ENCODE measurements at places on chromosomes 3 and 15.

DNA sequence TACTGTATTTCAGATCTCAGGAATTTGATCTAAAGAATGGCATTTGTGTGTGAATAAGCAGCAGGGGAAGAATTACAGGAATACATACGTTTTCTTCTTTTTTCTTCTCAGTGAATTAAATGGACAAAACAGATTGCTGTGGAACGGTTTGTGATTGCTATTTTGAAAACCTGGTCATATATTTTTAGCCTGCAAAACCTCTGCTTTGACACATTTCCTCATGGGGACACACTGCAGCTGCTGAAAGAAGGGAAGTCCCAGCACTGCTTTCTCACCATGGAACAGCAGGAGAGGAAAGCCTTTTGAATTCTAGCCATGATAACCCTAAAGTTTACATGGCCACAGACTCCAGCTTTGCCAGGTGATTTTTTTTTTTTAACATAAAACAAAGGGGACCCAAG, 315.0 kb downstream of the OXSM start:
- DNase-seq, result no peak

DNA sequence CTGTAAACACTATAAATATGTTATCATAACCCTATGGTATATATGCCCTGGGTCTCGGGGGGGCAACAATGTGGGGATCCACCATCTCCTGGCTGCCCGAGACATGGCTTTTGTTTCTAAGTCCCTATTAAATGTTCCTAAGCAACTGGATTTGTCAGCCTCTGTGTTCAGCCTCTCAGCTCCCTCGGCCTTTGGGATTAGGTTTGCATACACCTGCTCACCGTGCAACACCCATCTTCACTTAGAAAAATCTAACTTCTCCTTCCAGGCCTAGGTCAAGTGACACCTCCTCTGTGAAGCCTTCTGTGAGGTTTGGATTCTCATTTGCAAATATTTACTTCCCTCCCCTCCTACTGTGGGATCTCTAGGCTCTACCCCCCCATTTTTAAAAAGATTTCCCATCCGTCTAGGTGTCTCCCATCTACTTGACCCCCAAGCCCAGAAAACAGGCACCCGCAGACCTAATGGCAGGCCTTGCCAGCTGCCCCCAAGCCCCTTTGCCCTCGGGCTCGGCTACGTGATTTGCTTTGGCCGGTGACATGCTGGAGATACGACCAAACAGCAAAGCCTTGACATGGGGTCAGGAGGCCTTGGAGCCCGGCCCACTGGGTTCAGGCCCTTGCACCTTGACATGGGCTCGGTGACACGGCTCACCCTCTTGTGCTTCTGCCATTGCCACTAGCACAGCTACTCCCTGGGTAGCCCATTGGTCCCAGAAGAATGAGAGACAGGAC, 66.0 kb upstream of the BLM start:
- DNase-seq, result no peak

GRCh38 chr15:33159726-33160453, 34.6 kb downstream of the FMN1 start:
- no peak for DNase-seq

DNA sequence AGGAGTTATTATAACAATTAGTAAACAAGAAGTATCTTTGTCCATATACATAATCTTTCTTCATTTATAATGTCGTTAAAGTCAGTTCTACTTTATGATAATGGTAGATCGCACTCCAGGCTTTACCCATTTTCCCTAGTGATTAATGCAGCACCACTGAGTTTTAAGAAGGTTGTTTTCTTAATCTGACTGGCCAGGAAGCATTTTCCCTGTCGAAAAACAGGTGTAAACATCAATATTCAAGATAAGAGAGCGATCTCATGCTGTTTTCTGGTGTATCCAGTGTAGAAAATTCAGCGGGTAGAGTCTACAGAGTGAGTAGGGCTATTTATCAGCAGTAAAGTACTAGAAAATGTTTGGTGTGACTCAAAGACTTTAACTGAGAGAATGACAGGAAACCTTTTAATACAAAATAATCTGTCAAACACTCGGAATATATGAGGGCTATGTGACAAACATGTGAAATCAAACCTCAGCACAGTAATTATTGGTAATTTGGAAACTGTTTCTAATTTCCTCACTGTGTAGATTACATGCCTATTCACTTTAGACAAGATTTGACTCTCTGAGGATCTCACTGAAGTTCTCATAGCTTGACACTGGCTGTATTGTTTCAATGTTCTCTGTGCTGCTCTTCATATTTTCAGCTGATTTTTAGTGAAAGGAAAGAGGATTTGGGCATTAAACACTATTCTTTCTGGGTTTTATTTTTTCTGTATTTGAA, 1013.2 kb downstream of the VGLL3 start:
- DNase-seq, result no peak

DNA sequence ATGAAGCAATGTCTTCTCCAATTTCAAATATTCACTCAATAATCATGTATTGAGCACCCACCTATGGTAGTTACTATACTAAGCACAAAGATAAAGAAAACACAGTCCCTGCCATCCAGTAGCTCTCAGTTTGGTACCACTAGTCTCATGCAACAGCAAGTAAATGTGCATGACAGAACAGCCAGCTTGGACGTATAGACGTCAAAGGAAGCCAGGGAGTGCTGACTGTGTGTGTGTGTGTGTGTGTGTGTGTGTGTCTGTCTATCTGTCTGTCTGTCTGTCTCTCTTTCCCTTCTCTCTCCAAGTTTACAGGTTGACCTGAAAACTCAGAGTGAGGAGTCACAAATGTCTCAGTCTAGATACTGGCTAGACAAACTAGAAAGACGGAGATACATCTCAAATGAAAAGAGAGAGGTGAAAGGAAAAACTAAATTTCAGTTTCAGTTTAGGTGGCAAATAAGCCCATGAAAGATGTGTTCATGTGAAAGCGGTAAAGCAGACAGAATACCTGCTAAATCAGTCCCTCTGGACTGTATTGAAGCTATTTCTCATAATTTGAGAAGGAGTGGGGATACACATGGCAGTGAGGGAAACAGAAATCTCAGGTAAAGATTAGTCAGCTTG, 141.1 kb upstream of the PTPRG start:
- no peak for DNase-seq

DNA sequence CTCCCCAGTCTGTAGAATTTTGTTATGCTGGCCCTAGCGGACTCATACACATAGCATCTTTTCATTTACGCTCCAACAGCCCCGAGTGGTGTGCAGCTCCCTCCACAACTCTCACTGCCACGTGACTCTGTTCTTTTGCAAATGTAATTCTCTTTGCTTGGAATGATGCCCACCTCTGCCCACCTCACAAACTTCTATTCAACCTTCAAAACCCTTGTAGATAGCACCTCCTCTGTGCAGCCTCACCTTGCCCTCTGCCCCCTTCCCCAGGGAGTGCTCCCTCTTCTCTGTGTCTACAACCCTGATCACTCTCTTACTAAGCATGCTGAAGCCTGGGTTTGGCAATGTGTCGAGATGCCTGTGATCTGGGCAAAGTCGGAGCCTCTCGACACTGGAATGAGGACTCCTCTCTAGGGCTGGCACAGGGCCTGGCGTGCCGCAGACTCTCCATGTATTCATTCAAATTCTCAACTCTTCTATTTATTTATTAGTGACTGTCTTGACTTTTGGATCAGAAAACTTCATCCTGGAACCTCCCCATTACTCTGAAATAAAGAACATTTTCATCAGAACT, 73.5 kb downstream of the MGLL start:
- DNase-seq, result no peak

- no peak for DNase-seq
Measured at GRCh38 chr15:23910030-23910429, 222.9 kb upstream of the NDN start.

- no peak for DNase-seq
Measured at GRCh38 chr3:130907966-130908365, 14.1 kb downstream of the ATP2C1 start.

GRCh38 chr15:38528294-38528693, 36.3 kb downstream of the RASGRP1 start:
- no peak for DNase-seq

- DNase-seq, result no peak
Measured at GRCh38 chr3:48852151-48852550, 4.5 kb upstream of the PRKAR2A start.

GRCh38 chr3:38268522-38268921, 2.9 kb downstream of the SLC22A13 start:
- no peak for DNase-seq

DNA sequence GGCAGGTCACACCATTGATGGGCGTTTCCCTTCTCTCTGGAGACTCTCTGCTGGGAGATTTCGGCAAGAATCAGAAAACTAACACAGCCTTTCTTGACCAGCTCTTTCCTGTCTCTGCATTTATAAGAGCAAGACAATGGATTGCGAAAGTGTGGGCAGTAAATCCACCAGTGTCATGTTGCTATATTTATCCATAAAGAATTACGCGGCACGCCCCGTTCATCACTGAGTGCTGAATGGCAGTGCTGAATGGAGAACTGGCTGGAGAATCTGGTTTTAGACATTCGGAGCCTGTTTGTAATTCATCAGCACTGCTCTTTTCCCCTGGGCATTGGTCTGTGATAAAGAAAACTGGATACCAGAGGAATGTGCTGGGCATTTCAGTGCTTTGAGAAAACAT, 2.0 kb upstream of the CEMIP start:
- no peak for DNase-seq

DNA sequence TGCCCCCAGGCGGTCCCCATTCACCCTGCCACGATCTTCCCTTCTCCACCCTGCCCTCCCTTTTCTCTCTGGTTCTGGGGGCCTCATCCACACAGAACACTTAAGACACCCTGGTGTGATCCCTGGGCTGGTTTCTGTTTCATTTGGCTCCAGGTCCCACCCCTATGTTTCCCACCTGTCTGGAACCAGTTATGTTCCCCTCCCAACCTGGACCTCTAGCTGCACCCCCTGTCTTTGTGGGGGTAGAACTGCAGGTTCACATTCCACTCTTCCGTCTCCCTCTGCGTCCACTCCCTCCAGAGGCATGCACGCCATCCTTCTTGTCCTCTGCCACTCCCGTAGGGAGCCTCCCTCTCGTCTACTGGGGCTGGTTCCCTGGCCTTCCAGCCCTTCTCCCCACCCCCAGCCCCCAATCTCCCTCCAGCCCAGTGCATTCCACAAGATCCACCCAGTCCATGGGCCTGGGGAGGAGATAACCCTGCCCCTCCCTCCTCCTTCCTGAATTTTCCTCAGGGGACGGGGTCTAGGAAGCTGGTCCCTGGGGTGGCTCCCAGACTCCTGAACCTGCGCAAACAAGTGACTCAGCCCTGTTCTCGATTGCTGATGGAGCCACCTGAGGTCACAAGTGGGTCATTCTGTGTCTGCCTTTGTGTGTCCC, 73.8 kb downstream of the ABTB1 start:
- no peak for DNase-seq

DNA sequence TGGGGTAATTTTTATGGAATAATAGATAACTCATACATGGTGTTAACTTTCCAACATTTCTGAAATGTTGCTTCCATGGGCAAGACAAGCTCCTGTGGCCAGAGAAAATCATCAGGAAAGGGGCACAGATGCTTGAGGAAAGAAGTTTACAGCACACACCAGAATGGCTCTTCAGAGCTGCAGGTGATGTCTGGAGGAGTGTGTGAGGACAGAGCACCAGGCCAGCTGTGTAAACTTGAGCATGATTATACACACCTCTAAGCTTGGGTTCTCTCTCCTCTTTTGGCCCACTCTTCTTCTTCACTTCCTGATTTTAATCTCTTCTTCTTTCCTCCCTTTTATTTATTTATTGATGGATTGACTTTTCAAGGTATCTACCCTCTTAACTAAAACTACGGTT, 676.0 kb downstream of the GRM7 start:
- DNase-seq, result no peak

- no peak for DNase-seq
Measured at GRCh38 chr15:41872166-41872747, 21.6 kb downstream of the SPTBN5 start.

DNA sequence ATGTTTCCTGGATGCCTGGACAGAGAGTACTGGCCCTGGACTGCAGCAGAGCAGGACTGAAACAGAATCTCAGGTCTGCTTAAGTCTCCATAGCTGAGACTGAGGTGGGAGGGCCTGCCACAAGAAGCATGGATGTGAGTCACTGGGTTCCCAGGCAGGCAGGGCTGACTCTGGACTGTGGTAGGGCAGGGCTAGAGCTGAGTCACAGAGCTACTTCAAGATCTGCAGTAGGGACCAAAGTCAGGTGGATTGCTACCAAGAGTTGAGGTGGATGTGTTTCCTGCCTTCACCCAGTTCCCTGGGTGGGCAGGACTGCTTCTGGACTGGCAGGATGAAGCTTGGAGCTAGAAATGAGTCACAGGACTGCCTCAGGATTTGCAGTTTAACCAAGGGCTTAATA, 282.9 kb downstream of the AGBL1 start:
- no peak for DNase-seq
